ELR (cell line): ENCODE measurements at places on chromosomes 5 and 9.

- no peak for DNase-seq
These were observed 586 bp upstream of the PDZD2 start for GRCh38 chr5:31638345-31638744.

- DNase-seq, result no peak
These were observed 88.6 kb downstream of the AGTPBP1 start for GRCh38 chr9:85653153-85653552.

DNA sequence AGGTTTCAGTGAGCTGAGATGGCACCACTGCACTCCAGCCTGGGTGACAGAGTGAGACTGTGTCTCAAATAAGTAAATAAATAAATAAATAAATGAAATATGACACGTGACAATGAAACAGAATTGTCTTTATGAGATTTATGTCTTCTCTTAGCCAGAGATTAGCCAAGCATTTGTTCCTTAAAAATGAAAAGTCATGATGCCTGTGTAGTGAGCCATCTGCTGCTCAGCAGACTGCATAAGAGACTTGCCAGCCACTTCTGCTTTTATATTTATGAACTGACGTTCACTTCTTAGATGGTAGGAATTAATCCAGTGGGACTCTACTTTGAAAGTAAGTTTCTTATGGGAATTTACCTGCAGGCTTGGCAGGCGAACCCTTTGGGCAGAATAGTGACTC, 227.4 kb downstream of the NR3C1 start:
- no peak for DNase-seq

DNA sequence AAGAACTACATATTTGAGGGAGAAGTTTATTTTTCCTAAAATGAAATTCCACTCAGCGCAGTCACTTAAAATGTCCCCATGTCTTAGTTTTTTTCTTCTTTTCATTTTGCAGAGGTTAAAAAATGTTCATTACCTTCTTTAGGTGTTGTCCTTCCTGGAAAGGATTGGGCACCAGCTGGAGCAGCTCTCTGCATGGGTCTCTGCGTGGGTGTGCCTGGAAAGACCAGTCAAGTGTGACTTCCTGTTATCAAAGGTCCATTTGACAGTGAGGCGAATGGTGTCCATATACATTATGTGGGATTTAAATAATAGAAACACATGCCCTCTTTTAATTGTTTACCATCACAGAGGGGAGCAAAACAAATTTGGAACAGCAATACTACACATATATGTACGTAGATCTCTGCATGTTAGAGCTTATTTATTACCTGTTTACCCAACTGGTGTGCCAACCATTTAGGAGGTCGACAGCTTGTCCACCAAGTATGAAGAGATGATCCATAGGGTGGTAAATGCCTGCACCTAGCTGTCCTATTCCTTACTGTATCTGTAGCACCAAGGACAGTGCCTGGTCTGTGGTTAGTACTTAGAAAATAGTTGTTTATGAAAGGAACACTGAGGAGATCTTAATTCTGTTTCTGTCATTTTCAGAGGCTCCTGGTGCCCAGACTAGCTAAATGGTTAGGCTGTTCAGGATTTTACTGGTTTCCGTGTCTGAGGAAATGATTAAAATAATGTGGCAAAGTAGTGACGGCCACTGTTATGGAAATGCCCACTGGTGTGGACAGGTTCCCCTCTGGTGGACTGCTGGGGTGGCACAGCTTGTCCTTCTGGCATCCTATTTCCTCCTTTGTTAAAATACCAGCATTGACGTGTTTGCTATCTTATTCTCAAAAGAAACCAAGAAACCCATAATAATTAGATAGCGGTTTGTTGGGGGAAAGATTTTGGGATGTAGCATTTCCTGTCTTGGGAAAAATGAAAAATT, 200.4 kb downstream of the MAST4 start:
- peak; percentile 8 for DNase-seq

DNA sequence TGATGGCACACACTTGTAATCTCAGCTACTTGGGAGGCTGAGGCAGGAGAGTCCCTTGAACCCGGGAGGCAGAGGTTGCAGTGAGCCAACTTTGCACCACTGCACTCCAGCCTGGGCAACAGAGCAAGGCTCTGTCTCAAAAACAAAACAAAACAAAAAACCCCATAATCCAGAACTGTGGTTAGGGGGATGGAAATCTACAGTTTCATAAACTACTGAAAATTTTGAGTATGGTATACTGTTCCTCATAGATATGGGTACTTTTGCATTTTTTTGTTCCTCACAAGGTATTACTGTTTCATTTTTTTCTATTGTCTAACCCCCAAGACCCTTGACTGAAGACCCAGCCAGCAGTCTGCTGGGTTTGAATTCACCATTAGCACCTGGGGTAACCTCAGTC, 52.2 kb upstream of the MAP3K1 start:
- no peak for DNase-seq
